ENCODE measurements at places on chromosomes 4 and X.

DNA sequence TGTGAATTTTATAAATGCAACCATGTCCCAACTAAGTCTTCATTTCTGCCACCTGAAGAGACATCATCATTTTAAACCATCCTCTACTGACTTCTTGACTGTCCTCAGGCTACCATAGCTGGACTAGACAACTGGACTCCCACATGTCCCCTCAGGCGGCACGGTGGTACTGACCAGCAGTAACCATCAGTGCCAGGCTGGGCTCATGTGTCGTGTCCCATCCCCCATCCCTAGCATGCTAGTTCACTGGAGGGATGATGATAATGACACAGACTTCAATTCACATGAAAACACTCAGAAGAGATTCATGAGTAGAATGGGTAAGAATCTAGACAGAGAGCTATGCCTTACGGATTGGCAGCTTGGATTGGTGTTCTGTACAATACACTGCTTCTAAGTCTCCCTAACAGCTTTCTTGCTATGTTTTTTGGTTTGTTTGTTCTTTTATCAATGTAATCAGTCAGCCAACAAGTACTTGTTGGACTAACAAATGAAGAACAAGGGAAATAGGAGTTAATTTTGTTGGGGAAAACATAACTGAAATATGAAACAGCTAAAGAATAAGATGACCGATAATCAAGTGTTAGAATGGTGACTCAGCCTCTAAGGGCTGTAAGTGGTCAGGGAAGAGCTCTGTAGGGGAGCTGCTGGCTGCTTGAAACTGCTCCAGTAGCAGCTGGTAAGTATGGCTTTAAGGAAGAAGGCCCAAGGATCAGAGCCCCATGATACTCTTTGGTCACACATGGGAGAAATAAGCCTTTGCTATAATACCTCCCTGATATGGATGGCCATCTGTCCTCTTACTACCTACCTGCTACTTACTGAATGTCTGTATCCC lies 10.3 kb downstream of the ZDHHC9 start:
- no peak for DNase-seq

GRCh38 chrX:41314204-41314603 lies 19.8 kb upstream of the DDX3X start:
- no peak for DNase-seq

DNA sequence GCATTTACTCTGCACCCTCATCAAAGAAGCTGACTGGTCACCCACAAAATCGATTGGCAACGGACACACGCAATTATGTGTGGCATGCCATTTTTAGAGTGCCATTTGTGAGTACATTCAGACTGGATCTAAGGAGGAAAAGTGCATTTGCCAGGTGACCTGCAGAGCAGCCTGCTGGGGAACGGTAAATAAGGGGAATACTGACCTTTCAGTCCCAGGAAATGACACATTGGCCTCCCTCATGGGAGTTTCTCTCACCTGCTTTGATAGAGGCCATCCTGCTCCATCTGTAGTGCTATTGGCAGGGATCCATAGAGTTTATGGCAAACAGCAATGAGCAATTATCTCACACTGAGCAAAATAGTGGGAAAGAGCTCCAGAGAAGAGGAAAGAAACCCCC lies 127.8 kb downstream of the DDX53 start:
- no peak for DNase-seq

DNA sequence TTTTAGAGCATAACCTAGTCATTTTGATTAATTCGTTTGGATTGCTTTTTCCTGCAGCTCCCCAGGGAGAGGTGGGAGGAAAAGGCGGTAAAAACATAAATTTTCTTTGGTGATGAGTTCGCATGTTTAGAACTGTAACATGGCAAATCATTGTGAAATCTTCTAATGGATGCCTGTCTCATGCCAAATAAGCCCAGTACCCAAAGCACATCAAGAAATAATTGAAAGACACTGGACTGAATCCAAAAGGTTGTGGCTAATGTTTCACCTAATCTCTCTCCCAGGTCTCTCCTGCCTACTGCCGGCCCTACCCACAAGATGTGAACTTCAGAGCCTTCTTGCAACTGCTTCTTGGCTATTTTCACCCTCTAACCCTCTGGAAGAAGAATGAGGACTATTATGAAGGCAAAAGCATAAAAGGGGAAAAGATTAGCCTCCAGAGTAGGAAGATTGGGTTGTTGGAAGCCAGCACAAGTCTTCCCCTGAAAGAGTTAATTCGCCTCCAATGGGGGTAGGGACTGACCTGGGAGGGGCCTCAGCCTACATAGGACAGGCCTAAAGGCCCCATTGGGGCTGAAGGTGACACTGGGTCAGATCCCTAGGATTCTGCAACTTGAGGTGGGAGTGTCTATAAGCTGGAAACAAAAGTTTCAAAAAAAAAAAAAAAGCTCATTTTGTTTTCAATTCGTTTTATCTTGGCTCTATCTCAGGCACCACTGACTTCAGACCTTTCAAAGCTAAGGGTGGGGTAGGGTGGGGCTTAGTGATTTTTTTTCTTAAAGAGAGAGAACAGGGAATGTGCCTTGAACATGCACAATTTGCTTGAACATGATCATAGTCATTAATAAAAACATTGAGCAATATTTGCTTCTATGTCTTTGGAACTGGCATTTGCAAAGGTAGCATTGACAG lies 278.6 kb upstream of the KLF3 start:
- no peak for DNase-seq

GRCh38 chr4:145501051-145501660 lies 19.5 kb downstream of the SMAD1 start:
- no peak for DNase-seq
